HS-27A (cell line): ENCODE measurements at places on chromosomes 3 and 15.

- DNase-seq, result no peak
Measured at GRCh38 chr3:12501360-12502020, 17.2 kb downstream of the TSEN2 start.

- DNase-seq, result no peak
Measured at GRCh38 chr3:4856136-4856535, 123.1 kb upstream of the BHLHE40 start.

DNA sequence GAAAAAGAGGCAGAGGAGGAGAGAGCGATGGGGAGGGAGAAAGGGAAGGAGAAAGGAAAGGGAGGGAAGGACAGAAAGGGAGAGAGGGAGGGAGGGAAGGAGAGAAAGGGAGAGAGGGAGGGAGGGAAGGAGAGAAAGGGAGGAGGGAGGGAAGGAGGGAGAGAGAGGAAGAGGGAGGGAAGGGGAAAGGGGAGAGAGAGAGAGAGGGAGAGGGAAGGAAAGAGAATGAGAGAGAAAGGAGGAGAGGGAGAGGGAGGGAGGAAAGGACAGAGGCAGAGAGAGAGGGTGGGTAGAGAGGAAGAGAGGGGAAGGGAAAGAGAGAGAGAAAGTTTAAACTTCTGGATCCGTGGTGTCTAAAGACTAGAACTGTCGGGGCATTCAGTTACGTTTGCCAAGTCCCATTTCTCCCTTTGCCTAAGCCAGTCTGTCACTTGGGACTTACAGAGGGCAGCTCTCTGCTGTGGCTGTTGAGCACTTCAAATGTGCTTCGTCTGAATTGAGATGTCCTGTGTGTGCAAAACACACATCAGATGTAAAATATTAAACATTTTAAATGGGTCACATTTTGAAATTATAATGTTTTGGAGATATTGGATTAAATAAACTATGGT is 62.6 kb downstream of the PLXNA1 start:
- DNase-seq, result no peak

- no peak for DNase-seq
Measured at GRCh38 chr3:107910713-107911259, 180.0 kb downstream of the CD47 start.

DNA sequence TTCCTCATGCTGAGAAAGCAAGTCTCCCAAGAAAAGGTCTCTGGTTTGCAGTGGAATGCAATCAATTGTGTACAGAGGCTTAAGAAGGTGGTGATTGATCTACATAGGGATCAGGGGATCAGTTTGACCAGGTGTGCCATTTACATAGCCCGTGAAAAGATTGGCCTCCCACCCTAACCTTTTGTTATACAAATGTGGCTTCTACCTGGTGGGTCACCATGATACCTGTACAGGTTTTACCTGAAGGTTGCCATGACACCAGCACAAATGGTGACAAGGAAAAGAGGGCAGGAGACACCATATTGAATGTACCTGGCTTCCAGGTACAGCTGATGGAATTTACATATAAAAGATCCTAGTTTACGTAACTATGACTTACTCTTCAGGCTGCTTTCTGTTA is 25.5 kb upstream of the TEX55 start:
- DNase-seq, result no peak

GRCh38 chr3:15646851-15647511 is 45.4 kb downstream of the BTD start:
- peak; percentile 100 for DNase-seq

GRCh38 chr15:65095011-65095746 is 18.6 kb downstream of the KBTBD13 start:
- no peak for DNase-seq

GRCh38 chr3:13590841-13591520 is 42.1 kb downstream of the FBLN2 start:
- no peak for DNase-seq

DNA sequence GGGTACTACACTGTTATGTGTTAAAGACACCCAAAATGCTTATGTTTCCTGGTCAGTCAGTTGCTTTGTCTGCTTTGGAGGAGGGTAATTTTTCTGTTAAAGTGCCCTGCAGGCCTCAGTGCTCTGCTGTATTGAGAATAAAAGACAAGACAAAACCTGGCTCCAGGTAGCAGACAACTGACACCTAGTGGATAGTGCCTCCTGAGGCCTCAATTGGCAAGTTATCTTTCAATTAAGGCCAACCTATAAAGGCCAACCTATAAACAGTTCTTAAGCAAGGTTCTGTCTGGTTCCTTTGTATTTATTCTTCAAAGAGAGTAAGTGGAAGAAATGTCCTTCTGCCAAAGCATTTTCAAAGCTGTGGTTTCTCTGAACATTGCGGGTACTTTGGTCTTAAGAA is 773.8 kb downstream of the MECOM start:
- DNase-seq, result no peak

GRCh38 chr15:31458596-31459399 is 132.2 kb downstream of the KLF13 start:
- no peak for DNase-seq

GRCh38 chr15:36591536-36592411 is 12.3 kb downstream of the CDIN1 start:
- peak; percentile 72 for DNase-seq

GRCh38 chr15:42273900-42274701 is 868 bp upstream of the TMEM87A start:
- DNase-seq, result peak; percentile 39

DNA sequence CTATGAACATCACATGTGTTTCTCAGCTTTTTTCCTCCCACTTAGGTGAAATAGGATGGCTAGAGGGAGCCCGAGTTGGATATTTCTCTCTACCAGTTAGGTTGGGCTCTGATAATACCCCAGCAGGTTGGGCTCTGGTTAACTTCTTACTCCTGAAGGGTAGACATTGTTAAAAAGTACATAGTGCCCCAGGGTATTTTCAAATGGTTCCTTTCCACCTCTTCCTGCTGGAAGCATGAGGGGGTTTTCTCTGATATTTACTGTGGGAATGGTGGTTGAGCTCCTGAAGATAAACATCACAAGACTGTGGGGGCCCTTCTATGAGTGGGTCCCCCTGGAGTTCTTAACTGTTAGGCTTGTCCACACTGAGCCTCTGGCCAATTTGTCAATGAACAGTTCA is 36.1 kb upstream of the SPESP1 start:
- DNase-seq, result no peak
